Thyroid gland (tissue), 4 donors: ENCODE measurements at places on chromosomes 1 and 21. TPM values are rescaled to one million over a fixed set of nuclear protein-coding genes. Genes with fewer than 3 reads are reported as not detected.

PRDM16 gene
- total RNA-seq, result 15.7 TPM

DCST1 gene
- 0.24 TPM for total RNA-seq

NENF gene
- 103 TPM for total RNA-seq

OLIG1 gene
- total RNA-seq, result not detected

CYP4A22 gene
- total RNA-seq, result not detected
